ENCODE measurements at places on chromosomes 13 and 19.
A peak's percentile ranks its signal among the peaks of the same experiment; 100 is the strongest.

GRCh38 chr19:7917267-7918061, 2.7 kb upstream of the SNAPC2 start:
- DNase-seq, result peak; percentile 65

DNA sequence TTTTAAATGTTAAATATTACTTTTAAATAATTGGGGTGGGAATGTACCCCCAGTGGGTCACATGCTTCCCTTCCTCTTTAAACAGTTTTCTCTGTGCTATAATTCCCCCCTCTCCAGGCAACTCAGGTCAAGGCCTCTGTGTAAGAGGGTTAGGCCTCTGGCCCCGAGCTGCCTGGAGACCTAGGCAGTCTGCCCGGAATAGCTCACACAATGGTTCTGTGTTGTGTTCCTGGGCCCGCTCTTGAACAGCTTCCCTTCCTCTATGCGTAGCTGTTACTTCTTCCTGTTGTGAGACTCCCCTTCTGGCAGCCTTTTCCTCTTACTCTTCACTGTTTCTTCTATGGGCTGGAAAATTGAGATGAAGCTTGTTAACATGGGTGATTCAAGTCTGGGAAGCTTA, 14.8 kb upstream of the ZNF492 start:
- DNase-seq, result no peak

GRCh38 chr13:95924389-95924994, 128.7 kb downstream of the UGGT2 start:
- DNase-seq, result no peak

- DNase-seq, result no peak
These were observed 911.3 kb upstream of the GPC6 start for GRCh38 chr13:92315265-92315664.

GRCh38 chr13:34086281-34086680, 268.3 kb downstream of the RFC3 start:
- no peak for DNase-seq

DNA sequence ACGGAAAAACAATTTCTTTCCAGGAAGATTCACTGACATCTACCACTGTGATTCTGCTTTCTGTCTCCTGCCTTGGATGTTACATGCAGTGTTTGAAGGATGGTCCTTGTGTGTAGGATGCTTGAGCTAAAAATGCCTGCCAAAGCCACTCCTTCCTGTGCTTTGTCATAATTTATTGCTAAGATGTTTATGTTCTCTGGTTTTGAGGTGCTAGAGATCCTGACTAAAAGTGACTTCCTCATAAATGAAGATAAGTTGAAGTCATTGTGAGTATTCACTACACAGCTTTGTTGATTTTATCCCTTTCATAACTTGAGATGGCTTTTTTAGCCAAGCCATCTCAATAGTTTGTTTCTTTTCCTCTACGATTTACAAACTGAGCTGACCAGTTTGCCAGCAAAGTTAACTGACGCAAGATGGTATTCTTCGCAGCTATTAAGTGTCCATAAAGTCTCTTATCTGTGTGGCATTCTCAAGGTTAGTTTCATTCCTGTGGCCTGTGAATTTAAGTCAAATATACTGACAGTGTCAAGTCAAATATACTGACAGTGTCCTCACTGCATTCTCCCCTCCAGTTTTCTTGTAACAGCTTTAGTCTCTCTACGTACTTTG, 15.7 kb upstream of the FBXL3 start:
- DNase-seq, result no peak

DNA sequence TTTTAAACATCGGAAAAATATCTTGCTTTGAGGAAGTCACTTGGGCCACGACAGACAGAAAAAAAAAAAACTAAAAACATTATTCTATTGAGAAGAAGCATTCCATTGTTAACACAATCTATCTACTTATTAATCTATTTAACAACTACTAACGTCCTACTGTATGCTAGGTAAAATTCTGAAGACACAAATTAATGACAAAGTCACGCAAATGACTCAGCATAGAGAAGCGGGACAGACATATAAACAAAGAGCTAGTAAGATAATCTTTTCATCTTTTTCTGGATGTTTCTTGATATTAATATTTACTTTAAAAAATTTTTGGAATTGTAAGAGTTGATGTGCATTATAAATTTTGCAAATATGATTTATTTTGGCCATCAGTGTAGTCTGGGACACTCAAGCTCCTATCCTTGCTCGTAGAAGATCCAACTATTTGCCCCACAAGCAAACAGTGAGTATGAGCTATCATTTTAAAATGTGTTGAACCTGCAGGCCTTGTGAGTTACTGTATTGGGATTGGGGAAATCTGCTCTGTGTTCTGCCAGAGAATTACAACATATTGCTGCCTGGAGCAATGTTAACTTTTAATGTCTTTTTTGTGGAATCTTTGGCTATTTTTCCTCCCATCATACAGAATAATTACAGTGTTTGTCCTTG, 109.1 kb downstream of the PCDH9 start:
- no peak for DNase-seq

DNA sequence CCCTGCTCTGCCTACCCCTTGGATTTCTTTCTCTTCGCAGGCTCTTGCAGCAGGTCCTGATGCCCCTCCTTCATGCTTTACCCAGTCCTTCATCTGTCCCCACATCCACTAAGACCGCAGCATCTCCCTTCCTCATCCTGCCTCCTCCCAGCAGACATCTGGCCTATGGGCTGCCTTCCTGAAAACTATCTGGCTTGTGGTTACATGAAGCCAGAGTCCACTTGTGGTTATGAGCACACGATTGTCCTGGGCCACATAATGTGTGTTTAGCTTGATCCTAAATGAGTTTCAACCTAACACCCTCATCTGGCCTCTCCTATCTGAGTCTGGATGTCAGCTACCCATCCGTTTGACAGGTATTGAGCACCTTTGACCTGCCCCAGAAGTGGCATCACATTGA, 5.5 kb upstream of the ZNF175 start:
- no peak for DNase-seq

DNA sequence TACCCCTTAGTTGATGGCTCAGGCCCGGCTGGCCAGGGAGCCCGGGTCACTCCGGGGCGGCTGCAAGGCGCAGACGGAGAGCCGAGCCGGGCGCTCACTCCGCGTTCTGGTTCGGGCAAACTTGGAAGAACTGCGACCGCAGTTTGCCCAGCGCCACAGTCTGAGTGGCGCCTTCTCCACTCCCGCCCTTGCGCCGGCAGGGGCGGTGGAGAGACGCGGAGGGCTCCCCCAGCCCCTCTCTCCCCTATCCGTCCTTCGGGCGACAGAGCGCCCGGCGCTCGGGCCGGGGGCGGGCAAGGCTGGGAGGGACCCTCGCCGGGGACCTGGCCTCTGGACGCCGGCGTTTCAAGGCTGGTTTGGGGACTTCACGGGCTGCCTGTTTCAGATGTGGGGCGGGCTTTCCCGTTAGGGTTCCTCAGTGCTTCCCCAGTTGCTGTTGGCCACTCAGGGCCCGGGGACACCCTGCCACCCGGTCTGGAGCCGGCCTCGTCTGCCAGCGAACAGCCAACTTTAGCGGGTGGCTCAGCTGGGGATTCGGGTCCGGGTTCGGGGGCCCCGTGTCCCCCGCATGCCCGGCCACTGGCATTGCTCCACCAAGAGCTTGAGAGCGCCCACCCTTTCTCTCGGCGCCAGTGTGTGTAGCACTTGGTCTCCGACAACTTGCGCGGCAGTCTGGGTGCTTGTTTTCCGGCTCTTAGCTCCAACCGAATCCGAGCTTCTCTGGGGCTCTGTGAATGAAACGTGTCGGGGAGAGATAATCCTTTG, 1.5 kb downstream of the GPC6 start:
- no peak for DNase-seq

- peak; percentile 13 for DNase-seq
These were observed 195.6 kb downstream of the GGACT start for GRCh38 chr13:100392709-100393630.

DNA sequence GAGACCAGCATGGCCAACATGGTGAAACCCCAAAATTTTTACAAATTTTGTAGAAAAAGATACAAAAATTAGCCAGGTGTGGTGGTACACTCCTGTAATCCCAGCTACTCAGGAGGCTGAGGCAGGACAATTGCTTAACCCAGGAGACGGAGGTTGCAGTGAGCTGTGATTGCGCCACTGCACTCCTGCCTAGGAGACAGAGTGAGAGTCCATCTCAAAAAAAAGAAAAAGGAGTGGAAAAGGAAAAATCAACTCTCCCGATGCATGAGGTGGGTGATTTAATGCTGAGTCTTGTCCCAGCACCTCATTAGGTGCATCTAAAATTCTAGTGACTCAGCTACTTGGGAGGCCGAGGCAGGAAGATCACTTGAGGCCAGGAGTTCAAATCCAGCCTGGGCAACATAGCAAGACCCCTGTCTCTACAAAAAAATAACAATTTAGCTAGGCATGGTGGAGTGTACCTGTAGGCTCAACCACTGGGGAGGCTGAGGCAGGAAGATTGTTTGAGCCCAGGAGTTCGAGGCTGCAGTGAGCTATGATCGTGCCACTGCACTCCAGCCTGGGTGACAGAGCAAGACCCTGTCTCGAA, 19.8 kb downstream of the GTPBP3 start:
- no peak for DNase-seq

DNA sequence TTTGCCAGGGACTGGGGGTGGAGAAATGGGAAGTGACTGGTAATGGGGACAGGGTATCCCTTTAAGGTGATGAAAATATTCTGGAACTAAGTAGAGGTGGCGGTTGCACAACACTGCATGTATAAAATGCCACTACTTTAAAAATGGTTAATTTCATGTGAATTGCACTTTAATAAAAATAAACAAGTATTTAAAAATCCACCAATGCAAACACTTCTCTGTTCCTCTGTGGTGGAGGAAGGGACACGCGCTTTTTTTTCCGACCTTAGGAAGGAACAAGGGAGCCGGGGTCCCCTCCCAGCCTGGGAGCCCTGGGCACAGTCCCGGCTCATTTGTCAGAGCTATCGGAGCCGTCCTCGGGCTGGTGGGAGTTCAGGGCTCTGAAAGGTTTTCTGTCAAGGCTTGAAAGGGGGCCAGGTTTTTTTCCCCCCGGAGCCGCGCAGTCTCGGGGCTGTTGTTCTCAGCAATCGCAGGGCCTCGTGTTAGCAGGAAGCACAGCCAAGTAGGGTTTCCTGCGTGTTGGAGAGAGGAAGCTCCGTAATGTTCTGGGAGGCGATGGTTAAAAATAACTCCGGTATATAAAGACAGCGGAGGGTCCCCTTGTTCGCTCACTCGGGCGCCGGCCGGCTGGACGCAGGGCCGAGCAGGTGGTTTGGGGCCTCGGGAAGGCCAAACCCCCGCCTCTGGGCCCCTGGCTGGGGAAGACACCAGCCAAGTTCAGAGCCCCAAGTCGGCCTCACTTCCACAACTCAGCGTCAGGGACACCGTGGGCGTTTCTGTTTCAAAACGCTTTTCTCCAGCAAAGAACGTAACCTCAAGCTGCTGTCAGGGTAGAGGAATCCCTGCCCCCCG, 41.2 kb upstream of the KLF2 start:
- peak; percentile 69 for DNase-seq

GRCh38 chr19:49681830-49682229, 4.8 kb downstream of the PRMT1 start:
- no peak for DNase-seq

- DNase-seq, result no peak
These were observed 102.7 kb downstream of the ATP11A start for GRCh38 chr13:112792511-112792910.

DNA sequence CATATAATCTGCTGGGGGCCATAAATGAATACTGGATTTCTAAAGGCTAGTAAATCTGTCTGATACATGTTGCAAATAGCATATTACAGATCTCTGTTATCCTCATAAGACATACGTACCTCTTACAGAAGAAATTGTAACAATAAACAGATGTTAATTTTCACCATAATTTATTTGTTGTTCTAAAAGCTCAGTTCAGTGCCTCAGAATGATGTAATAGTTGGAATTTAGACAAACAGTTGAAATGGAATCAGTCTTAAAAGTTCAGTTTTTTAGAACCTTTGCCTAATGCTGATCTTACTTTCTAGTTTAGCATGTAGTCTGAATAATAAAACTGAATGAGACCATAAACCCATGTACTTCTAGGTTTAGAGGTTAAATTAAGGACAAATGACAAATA, 43.1 kb downstream of the B3GLCT start:
- no peak for DNase-seq

GRCh38 chr19:18669883-18670282, 13.6 kb upstream of the CRTC1 start:
- DNase-seq, result no peak

DNA sequence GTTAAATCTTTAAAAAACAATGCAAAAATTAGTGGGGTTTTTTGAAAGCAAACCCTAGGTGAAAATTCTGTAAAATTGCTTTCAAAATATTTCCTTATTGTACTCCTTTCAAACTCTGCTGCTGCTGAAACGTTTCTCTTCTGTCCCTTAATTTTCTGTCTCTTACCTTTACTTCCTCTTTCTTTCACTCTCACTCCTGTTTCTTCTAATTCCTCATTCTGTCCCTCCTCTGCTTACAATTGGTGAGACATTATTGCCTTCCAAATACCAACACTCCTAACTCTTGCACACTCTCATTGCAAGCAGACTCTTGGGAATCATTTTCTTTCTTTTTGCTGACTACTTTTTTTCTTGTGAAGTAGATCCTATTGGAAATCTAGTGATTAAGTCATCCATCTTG, 685.6 kb upstream of the SLITRK1 start:
- no peak for DNase-seq

- peak; percentile 23 for DNase-seq
These were observed 16.2 kb downstream of the NUFIP1 start for GRCh38 chr13:44972956-44973581.

DNA sequence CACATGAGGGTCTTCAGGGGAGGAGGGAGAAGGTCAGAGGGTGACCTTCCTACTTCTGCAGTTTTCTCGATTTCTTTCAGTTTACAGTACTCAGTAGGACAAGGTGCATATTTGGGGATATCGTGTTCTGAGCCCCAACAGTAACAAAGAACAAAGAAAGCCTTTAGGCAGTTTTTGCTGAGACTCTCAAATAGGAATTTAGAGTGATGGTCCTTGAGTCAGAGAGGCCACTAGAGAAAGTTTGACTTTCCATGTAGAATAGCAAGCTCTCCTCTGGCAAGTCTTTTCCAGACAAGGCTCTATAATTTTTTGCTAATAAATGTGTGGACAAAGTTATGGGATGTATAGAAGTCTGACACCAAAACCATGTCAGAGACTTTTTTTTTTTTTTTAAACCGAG, 194.6 kb downstream of the TM9SF2 start:
- DNase-seq, result no peak

- peak; percentile 37 for DNase-seq
These were observed 13.3 kb upstream of the LEUTX start for GRCh38 chr19:39765091-39766076.

DNA sequence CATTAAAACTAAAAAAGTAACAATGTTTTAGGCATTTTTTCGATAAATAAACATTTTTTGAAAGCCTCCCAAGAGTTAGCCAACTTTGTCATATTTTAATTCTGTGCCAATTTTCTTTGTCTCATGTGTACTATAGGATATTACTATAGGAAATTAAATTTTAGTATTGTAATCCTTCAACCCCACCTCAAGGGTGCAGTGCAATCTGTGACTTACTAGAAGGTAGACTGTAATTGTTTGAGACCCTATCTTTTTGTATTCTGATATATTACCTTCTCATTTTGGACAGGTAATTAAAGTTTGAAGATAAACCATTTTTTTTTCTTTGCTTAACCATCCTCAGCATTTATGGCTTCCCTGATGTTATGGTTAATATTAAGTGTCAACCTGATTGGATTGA, 457.8 kb downstream of the PCDH20 start:
- no peak for DNase-seq

- peak; percentile 35 for DNase-seq
These were observed 6.8 kb downstream of the ELL start for GRCh38 chr19:18514800-18515682.

- no peak for DNase-seq
These were observed 2.7 kb upstream of the MEX3D start for GRCh38 chr19:1570836-1571235.

- no peak for DNase-seq
These were observed 19.4 kb downstream of the MLLT1 start for GRCh38 chr19:6260376-6260775.

GRCh38 chr19:11704626-11705025, 34.1 kb downstream of the ZNF823 start:
- DNase-seq, result no peak

Data from CD4-positive, alpha-beta T cell treated with Interleukin-10 for 1 hour (primary cell).